ENCODE measurements at places on chromosomes 2 and 18.

GRCh38 chr2:106638043-106638442, 150.9 kb downstream of the CD8B2 start:
- no peak for DNase-seq

DNA sequence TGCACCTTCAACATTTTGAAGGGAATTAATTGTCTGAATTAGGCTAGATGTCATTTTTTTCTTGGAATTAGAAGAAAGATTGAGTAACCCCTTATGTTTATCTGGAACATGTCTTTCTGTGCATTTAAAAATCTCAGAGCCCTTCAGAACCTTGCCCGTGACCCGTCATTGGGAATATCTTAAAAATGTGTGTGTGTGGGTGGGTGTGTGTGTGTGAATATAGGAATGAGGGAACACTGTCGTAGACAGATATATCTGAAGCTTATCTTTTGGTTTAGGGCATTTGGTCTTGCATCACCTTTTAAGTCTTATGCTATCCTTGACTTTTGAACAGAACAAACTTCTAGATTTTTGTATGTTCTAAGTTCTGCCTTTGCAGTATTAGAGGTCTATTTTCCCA, 13.5 kb upstream of the IL1RL1 start:
- DNase-seq = no peak

GRCh38 chr2:4840791-4841190, 851.4 kb upstream of the SOX11 start:
- no peak for DNase-seq

DNA sequence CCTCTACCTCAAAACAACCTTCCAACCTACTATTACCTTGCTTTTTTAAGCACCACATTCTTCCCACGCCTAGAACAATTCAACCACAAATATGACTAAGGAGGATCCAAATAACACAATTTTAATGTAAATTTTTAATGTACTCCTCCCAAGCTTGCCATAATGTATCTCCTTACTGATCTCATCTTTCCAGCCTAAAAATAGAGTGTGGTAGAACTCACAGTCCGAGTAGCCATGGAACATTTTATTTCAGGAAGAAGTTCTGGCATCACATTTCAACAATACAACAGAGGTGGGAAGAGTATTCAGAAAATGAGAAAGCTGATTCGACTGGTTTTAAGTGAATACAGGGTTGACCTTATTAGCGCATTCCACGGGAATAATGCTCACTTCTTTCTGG, 15.4 kb downstream of the FEZ2 start:
- no peak for DNase-seq

DNA sequence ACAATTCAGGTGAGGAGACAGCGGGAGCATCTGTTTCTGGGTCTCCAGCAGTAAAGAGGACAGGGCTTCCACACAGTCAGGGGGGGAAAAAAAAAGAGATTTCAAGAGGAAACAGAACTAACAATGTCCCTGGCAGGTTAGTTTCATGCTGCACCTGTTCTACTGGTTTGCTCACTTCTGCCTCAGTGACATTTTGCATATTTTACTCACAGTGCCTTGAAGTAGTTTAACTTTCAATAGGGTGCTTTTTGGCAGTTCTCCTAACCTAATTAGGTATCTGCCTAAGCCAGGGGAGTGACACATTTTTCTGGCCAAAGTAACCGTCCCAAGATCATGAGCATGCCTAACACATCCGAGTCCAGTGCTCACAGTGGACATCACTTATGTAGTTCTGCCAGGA, 109.0 kb upstream of the ALK start:
- DNase-seq = no peak

Data from activated CD8-positive, alpha-beta T cell treated with anti-CD3 and anti-CD28 coated beads for 36 hours (primary cell).